Mammary epithelial cell (primary cell): ENCODE measurements at places on chromosomes 6 and 20.

DNA sequence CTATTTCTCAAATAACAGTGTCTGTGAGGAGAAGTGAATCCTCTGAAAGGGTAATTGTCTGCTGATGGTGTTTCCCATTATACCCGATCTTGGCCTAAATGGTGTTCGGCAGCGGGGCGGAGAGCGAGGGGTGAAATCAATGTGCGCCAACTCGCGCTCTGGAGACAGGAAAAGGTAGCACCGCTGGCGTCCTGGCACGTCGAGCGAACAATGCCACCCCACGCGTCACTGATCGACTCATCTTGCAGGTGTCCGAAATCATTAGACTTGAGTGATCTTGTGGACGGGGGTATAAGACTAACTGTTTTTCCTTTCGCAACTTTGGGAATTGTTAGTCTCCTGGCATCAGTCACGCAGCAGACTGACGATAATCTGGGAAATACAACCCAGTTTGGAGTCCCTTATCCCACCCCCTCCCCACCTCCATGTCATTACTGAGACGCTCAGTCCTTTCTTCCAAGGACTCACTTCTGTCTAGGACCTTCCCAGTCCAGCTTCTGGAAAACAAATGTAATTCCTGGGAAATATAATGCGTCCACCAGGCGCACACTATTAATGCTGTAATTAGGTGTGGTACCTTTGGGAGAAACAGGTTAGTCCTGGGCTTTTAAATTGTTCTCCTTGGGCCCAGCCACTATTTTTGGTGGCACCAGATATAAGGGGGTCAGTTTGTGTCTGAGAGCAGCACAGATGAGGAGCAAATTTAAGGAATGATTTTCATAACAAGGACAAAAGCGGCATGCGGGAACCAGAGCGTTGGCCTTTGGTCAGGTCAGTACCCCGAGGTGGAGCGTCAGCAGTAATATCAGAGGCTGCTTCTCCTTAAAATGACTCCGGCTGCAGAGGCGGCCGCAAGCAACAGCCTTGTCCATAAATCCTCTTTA lies 2.3 kb downstream of the LINC00237 start:
- DNase-seq: no peak

- DNase-seq: peak; percentile 28
Measured at GRCh38 chr20:8132484-8133309, 631 bp downstream of the PLCB1 start.

DNA sequence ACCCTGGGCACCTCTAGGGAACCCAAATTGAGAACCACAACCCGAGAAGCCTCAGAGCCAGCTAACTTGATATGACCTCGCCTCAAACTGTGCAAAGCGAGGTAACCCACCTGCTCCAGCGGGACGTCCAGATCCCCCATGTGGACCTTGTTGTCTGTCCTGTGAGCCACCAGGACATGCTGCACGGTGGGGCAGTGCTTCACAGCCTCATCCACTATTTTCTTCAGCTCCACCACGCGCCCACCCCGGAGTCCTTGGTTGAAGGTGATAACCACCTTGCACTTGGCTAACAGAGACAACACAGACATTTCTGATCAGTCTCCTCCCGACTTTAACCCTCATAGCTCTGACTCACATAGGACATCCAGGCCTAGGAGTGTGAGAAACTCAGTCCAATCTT lies 30.8 kb upstream of the APMAP start:
- no peak for DNase-seq

DNA sequence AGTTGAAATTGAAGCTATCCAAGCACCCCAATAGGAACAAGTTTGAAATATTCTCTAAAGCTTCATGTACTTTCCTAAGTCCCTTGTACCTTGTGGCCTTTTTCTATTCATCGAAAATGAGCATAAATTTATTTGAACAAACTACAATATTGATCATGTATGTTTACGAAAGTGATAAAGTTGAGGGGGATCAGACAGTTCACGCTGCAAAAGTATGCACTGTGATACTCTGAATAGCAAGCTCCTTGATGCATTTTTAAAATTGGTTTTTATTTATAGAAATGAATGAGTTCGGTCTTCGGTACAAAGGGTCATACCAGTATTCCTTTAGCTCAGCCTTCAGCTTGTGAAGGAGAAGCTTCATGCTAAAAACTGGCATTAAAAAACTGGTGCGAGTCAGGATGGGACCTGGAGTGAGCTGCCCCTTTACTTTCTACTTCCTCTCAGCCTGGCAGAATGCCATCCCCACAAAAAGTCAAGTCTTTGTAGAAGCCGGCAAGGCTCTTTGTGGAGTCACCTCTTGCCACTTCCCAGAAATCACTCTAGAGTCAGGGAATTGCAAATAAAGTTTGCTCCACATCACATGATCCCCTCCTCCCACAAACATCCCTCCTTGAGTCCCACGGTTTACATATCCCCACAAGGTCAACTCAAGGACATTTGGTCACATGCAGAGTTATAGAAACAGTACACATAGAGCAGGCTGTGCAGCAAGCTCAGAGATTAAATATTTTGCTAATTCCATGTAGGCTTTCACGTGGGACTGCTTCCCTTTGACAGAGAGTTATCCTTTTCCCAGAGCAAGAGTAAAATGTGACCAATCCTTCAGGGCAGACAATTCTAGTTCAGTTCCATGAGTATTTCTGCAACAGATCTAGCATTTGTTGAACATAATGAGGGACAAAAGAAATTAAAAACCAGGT lies 34.6 kb upstream of the ADGRF1 start:
- no peak for DNase-seq

GRCh38 chr20:34250005-34250404 lies 8.8 kb downstream of the ASIP start:
- DNase-seq: no peak

GRCh38 chr6:37766717-37767116 lies 52.8 kb upstream of the ZFAND3 start:
- no peak for DNase-seq

- DNase-seq: no peak
Measured at GRCh38 chr20:42067596-42067995, 449.4 kb upstream of the CHD6 start.
